Stimulated activated CD8-positive, alpha-beta memory T cell treated with anti-CD3 and anti-CD28 coated beads, Interleukin-4, amount 100 ng/mL, for 4 hours (primary cell): ENCODE measurements at places on chromosomes 4 and X.

DNA sequence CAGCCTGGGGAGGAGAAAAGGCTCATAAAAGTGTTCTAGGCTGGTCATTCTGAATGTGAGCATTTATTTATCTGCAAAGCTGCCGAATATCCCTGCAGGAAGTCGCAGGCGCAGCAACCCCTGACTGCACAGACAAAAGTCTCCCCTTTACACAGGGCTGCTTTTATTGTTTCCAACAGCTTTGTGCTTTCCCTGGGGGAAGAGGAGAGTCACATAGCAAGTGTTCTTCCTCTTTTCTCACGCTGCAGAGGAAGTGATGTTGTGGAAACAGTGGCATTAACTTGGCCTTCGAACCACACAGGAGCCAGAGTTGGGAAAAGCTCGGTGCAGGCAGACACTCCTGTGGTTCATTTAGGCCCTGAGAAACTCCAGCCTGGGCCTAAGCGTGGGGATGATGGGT lies 81.5 kb upstream of the BCOR start:
- DNase-seq, result no peak

- DNase-seq, result no peak
These were observed 142.9 kb downstream of the ADGRA3 start for GRCh38 chr4:22372986-22373385.

DNA sequence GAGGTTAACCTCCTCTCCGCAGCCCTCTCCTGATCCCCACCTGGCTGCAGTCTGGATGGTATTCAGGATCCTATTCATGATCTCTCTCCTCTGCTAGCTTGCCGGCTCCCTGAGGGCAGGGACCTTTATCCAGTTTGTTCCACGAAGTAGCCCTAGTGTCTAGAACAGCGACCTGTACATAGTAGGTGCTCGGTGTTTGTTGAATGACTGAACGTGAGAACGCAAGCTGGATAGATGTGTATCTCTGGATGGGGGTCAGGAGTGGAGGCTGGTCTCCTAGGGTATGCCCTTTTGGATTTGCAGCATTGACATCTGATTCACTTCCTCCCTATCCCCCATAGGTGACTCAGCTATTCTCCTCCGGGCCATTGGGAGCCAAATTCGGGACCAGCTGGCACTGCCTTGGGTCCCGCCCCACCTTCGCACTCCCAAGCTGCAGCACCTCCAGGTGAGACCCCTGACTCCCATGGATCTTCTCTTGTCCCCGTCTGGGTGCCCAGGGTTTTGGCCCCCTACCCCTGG lies 7.3 kb downstream of the CCDC22 start:
- no peak for DNase-seq

DNA sequence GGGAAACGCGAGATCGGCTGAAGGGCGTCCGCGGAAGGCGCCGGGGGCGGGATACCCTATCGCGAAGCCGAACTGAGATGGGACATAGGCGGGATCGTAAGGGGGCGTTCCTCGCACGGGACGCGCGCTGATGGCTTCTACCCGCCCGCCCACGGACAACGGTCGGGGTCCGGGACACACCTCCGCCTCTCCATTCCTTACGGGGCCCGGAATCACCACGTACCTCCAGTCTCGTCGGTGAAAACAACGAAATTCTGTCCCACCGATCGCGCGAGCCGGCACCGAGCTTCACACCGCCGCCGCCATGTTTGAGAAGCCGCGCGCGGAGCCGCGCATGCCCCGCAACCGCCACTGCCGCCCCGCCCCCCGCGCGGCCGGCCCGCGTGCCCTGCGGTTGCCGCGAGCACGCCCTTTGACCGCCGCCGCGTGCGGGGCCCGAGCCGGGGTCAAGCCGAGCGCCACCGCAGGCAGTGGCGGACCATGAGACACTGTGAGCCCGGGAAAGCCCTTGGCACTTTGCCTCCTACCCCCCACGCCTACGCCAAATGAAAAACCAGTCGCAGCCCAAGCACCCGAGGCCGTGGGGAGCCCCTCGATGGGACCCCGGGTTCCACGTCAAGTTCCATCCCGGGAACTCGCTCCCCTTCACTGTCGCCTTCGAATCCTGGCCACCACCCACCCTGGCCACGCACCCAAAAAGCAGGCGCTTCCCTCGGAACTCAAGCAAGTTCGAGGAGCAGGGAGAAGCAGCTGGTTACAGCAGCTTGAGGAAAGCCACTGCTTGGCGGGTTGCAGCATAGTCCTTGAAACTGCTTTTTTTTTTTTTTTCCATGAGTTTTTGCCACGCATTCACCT lies at the start of gene SCML2:
Gene SCML2 (minus strand): TSS at position 320 of the 855 bp plus-strand sequence. CDS start 20,617 bp downstream, outside the sequence.
- DNase-seq, result no peak

DNA sequence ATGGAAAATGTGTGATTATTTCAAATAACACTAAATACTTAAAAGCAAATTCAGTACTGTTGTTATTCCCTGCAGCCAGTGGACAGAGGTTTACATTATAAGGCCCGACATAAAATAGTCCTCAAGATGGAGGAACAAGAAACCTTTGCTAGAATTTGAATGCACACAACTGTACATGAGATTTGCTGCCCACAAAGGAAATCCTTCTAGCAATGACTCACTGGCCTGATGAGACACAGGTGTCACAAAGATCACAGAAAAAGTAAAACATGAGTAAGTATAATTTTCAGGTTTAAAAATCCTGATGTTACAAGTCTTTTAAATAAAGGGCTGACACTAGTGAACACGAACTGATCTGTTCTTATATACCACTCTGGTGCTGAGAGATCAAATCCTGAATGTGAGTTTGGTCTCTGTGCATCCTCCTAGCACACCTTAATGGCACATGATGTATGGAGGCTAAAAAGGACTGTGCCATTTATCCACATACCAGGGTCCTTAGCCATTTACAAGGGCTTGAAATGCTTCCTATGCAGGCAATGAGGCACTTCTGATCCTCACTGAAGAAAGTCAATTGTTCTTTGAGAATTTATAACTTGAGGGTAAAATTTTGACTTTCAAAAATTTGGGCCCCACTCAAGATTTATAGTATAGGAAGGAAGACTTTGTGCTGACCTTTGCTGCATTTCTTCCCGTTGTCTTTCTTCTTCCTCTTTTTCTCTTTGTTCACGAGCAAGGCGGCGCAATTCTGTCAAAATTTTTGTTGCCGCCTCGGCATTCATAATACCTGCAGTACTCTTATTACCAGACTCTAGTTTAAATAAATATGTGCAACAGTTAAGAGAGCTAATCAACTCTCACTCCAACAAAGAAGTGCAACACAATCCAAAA lies 23.0 kb downstream of the MAP7D3 start:
- no peak for DNase-seq

- no peak for DNase-seq
These were observed 73.7 kb upstream of the ANK2 start for GRCh38 chr4:112975567-112976355.

GRCh38 chr4:112508356-112508755 lies 7.6 kb downstream of the NEUROG2 start:
- no peak for DNase-seq

DNA sequence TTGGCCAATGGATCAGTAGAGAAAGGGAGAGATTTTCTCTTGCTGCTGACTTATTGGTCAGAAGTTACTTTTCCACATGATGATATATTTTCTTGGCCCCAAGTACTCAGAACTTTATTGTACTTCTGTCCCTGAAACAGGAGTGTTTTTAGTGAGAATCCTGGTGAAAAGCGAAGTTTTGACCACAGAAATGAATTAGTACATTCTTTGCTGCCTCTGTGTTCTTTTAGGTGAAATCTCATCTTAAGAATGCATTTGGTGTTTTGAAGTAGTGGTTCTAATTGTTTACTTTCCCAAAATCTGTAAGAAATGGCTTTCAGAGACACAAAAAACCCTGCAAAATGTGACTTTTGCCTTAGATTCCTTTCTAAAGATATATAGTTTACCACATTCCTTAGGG lies 240.4 kb downstream of the FRMPD4 start:
- no peak for DNase-seq

GRCh38 chr4:108141213-108141950 lies 27.4 kb downstream of the LEF1 start:
- no peak for DNase-seq

DNA sequence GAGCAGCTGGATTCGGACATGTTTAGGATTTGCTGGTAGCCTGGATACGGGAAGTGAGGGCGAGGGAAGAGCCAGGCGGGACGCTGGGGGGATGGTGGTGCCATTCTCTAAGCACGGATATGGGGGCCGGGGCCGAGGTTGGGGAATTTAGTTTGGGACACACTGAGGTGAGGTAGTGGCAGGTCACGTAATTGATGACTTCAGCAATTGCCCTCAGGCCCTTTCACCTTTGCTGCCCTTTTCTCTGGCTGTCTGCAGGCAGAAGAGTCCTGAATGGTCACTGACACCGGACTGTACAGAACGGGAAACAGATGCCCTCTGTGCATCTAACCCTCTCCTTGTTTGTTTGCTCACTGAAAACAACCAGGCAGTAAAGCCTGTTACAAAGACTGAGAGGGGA lies 16.9 kb upstream of the HMGB3 start:
- no peak for DNase-seq

GRCh38 chr4:128162434-128162833 lies 101.3 kb downstream of the LARP1B start:
- DNase-seq, result no peak

DNA sequence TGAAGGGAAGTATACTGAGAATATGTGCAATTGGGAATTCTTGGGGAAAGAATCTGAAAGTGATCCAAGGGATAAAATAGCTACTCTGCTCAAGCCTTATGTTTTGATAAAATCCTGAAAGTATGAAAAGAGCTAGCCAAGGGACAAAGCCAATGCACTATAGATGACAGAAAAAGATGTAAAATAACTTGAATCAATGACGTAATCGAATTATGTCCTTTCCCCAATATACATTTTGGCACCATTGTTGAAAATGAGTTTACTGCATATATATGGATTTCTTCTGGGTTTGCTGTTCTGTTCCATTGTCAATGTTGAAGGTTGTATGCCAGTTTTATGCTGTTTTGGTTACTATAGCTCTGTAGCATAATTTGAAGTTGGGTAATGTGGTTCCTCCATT lies 407.3 kb downstream of the DCAF12L2 start:
- no peak for DNase-seq

DNA sequence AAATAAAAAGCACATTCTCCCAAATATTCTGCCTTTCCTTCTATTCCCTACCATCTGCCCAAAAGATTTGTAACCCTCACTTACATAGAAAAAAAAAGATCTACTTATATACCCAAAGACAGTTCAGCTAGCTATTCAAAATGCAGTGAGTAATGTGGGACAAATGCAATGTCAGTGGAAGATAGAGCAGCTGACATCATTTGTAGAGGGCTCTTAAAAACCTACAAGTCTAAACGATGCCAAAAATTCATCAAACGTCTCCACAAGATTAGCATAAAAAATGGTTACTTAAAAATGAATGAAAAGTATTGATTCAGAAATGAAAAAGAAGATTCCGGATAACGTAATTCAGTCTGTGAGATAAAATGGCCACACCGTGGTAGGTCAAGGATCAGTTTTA lies 96.5 kb downstream of the ASB9 start:
- DNase-seq, result no peak

GRCh38 chr4:64158648-64159326 lies 250.5 kb downstream of the TECRL start:
- no peak for DNase-seq

GRCh38 chr4:10783351-10783750 lies 98.8 kb upstream of the CLNK start:
- no peak for DNase-seq

- no peak for DNase-seq
These were observed 32.8 kb downstream of the CLDN2 start for GRCh38 chrX:106952988-106953387.

DNA sequence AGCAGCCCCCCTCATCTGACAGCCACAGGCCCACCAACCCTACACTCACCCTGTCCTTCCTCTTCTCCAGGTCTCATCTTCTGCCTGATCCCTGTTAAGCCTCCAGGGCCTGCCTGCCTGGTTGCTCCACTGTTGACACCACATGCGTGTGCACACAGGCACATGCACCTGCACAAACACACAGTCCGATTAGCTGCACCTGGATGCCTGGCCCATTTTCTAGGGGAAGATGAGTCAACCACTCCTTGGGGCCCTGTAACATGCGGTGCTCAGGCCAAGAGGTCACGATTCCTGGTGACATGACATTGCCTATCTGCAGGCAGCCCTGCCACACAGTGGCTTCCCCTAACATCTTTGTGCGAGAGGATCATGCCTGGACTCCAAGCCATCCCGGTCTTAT lies 498.4 kb downstream of the BCOR start:
- no peak for DNase-seq

DNA sequence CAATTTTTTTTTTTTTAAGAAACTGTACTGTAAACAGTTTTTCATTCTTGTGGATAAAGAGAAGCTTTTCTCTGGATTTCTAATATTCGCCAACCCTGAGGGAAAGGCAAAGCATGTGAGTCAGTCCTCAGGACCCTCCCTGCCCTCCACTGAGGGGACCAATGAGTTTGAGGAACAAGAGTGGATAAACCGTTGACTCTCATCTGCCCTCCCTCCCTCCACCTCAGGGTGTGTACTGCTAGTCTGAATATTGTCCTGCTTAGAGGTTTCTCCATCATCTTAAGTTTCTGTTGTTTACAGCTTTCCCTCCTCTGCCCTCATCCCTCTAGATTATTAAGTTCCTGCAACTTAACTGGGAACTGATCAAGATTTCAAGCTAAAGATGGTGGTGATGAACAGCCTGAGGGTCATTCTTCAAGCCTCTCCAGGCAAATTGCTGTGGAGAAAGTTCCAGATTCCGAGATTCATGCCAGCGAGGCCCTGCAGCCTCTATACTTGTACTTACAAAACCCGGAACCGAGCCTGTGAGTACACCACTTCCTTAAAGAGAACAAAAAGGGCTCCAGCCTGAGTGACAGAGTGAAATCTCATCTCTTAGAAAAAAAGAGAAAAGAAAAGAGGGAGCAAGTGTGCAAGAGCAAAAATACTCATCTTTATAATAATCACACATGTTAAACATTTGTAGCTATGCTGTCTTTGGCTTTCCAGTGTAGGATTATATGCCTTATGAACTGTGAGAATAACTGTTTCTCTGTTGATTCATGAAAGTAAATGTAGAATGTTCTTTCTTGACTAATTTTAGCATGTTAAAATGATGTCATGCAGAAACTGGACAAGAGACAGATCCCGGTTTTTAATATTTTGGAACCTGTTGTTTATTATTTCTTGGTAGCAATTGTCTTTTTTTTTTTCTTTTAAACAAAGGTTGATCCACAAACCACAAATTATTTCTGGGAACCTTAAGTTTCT lies 11.9 kb downstream of the CA5B start:
- no peak for DNase-seq

DNA sequence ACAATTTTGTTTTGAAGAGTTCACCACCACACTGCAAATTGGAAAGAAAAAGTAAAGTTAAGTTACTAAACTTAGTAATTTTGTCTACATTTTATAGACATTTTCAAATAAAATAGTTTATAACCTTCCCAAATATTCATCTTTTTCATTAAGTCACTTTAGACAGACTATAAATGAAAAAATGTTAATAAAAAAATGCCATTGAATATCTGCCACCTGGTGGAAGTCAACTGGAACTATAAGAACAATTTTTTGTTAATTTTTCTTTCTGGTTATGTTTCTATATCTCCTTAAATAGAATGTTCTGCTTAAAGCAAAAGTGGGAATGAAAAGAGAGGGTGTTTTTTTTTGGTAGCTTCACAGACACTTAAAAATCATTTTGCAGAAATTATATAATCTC lies 534.4 kb upstream of the PCDH10 start:
- no peak for DNase-seq
